ENCODE measurements at places on chromosomes 3 and 15. TPM values are rescaled to one million over a fixed set of nuclear protein-coding genes. Genes with fewer than 3 reads are reported as not detected.

The ATP13A4 gene
- total RNA-seq, result 0.34 TPM

The MRPL46 gene
- 19.8 TPM for total RNA-seq

The MESP2 gene
- 0.15 TPM for total RNA-seq

The ZDHHC23 gene
- total RNA-seq, result 0.48 TPM

The ACVR2B gene
- total RNA-seq, result 3.7 TPM

- DNase-seq, result no peak
Observed at GRCh38 chr3:120284747-120285507, at the start of gene GPR156. GPR156 (minus strand) TSS chr3:120285222; CDS start chr3:120244098, 41,124 bp downstream.

DNA sequence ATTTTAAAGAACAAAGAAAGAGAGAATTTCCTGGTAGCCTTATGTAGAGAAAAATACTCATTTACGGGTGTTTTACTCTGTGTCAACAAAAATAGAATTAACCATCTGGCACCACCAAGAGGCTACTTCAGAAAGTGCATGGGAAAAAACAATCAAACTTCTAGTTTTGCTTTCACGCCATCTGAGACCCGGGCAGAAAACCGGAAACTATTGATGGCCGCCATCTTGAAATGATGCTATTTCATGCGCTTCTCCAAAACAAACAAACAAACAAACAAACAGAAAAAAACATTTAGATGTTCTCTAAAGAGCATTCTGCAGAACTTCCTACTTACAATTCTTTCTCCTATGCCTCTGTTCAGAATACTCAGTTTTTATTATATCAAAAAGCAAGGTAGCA is 49.4 kb upstream of the SYNPR start:
- no peak for DNase-seq

- DNase-seq, result no peak
Observed at GRCh38 chr3:126997455-126998038, 14.6 kb downstream of the PLXNA1 start.

DNA sequence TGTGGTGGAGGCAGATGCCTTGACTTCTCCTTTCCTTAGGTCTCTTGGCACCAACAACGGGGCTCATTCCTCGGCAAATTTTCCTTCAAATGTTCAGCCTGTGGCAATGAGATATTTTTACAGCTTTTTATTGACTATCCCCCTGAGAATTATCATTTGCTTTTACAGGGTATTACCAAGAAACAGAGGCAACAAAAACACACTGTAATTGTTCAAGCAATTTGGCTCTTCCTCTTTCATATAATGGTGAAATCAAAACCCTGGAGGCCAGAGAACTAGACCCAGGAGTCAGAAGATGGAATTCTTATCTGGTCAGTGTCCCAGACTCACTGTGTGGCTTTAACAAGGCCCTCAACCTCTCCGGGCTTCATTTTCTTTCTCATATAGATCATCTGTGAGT is 40.1 kb downstream of the TRIM42 start:
- no peak for DNase-seq

DNA sequence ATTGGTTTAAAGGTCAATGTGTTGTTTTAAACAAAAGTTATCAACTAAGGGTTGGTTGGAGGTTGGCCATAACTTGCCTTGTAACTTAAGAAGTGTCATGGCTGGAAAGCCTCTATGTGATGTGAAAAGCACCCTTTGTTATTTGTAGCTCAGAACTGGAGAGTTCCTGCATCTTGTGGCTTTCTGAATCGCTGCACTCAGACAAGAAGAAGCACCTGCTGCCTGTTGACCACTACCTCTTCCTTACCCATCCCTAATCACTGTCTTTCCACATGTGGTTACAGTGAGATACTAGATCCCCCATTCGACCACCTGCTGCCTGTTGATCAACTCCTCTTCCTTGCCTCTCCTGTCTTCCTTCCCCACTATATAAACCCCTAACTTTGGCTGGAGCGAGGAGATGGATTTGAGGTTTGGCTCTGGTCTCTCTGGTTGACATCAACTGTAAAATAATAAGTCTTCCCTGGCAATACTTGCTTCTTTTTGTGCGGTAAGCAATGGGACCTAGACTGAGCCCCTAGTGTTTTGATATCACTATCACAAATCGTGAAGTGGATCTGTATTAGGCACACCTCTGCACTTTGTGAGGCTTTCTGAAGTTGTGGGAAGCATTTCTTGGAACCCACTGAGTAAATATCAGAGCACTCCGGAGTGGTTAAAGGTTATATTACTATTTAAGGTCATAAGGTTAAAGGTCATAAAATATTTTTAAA is 13.8 kb downstream of the RPL39L start:
- no peak for DNase-seq

DNA sequence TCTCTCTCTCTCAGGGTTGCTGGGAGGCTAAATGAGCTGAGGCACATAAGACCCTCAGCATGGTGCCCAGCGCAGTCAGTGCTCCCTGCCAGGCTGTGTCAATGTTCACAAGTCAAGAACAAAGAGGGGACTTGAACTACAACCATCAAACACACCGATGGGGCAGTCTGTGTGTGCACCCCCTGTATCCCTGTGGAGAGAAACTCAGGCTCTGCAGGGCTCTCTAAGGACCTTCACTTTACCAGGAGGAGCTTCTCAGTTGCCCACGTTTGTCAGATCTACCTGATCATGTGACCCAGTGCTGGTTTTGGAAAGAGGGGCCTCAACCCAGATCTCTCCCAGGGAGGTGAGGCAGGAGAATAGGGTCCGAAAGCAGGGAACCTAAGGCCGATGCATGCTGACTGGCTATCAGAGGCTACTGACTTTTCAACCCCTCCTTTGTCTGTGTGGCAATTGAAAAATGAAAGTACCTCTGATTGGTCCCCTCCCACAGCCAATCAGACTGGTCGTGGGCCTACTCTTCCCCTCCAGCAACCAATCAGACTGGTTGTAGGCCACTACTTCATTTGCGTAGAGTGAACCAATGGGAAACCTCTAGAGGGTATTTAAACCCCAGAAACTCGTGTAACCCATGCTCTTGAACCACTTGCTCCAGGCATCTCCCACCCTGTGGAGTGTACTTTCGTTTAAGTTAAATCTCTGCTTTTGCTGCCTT is 34.0 kb downstream of the RHCG start:
- no peak for DNase-seq

DNA sequence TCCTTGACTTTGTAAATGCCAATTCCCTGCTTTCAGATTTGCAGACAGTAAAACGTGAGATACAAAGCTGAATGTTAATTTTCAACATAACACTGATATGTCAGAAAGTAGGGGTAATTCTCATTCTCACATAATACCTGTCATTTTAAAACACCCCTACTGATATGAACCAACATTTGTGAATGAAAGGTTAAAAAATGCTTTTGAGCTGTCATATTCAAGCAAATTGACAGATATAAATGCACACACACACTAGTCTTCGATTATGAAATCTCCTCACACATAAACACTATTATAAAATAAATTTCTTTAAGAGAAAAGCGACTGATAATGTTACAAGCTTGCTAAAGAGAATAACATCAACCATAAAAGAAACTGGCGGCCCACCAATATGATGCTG is 128.8 kb downstream of the PEAK1 start:
- DNase-seq, result no peak

- DNase-seq, result no peak
Observed at GRCh38 chr15:44999105-44999504, 23.9 kb upstream of the SORD start.

DNA sequence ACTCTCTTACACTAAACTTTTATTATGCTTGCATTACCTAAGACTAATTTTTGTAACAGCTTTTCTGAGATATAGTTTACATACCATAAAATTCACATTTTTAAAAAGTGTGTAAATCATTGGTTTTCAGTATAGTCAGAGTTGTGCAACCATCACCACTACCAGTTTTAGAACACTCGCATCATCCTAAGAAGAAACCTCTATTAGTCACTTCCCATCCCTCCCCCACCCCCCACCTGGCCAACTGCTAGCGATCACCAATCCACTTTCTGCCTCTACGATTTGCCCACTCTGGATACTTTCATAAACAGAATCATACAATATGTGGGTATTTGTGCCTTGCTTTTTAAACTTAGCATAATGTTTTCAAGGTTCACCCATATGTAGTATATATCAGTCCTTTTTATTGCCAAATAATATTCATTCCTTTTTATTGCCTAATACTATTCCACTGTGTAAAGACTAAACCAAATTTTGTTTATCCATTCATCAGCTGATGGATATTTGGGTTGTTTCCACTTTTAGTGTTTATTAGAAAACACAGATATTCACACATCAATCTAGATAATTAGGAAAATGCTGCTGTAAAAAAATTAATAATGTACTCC is 23.0 kb downstream of the UBP1 start:
- DNase-seq, result no peak

DNA sequence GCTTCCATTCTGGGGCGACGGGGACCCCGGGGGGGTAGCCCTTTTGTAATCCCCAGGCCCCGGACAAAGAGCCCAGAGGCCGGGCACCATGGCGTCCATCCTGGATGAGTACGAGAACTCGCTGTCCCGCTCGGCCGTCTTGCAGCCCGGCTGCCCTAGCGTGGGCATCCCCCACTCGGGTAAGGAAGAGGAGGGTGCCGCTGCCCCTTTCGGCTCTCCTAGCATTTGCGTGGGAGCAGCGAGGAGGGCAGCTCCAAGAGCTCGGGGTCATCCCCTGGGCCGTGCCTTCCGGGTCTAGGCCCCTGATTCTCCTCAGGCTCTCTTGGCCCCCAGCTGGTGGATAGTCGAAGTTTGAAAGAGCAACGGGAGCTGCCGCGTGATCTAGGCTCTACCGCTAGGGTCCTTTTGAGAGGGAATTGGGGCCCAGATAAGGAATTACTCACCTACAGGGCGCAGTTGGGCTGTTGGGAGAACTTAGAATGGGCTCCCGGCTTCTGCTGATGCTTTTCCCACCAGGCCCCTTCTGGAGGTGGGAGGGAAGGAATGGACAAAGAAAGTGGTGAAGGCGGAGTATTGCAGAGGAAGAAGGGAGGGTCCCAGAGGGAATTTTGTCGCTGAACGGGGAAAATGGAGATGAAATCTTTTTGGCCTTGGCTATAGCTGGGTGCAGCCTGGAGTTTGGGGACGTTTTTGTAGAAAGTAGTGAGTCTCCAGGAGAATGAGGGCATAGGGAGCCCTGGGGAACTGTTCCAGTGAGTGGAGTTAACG is 615 bp downstream of the VPS18 start:
- no peak for DNase-seq

DNA sequence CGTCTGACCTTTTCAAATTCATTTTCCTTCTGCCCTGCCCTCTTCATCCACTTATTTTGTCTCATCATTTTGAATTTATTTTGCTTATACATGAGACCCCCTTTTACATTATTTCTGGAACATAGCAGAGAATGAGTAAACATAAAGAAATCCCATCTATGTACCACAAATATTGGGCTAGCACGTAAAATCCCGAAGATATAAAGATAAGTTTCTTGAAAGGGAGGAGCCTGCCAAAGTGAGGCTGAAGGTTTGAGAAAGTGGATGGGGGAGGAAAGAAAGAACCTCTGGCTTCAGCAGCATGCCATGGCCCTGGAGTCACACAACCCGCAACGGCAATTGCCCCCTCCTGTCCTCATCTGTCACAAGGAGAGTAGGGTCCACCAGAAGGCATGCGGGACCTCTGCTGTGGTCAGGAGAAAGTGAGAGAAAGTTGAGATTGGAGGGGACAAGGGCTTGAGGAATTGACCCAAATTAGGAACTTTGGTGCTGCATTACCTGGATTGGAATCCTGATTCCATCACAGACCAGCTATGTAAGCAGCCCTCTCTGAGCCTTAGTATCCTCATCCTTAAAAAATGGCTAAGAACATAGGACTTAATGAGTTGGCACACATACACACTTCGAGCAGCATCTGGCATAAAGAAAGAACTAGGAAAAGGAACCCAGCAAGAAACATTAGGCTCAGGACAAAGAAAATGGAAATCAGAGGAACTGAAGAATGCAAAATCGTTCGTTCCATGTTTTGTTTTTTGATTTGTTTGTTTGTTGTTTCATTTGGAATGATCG is 53.7 kb upstream of the GYG1 start:
- DNase-seq, result no peak
